ENCODE measurements at places on chromosomes 12 and 14. TPM values are rescaled to one million over a fixed set of nuclear protein-coding genes. Genes with fewer than 3 reads are reported as not detected.

The DACT1 gene
- total RNA-seq, result 259 TPM

The CCDC197 gene
- not detected for total RNA-seq

The FAR2 gene
- 0.42 TPM for total RNA-seq

The LRP1 gene
- 37.1 TPM for total RNA-seq

The FOXG1 gene
- 0.11 TPM for total RNA-seq

The ISCA2 gene
- total RNA-seq, result 26.5 TPM

The GDF3 gene
- total RNA-seq, result not detected

The CLEC4C gene
- total RNA-seq, result not detected

The PRPH gene
- total RNA-seq, result 0.53 TPM

The ABCD2 gene
- 0.15 TPM for total RNA-seq

All from cardiac muscle cell (in vitro differentiated cells and primary cell).